Gastrocnemius medialis (tissue), 4 donors: ENCODE measurements at places on chromosomes 4 and X. TPM values are rescaled to one million over a fixed set of nuclear protein-coding genes. Genes with fewer than 3 reads are reported as not detected.

DNA sequence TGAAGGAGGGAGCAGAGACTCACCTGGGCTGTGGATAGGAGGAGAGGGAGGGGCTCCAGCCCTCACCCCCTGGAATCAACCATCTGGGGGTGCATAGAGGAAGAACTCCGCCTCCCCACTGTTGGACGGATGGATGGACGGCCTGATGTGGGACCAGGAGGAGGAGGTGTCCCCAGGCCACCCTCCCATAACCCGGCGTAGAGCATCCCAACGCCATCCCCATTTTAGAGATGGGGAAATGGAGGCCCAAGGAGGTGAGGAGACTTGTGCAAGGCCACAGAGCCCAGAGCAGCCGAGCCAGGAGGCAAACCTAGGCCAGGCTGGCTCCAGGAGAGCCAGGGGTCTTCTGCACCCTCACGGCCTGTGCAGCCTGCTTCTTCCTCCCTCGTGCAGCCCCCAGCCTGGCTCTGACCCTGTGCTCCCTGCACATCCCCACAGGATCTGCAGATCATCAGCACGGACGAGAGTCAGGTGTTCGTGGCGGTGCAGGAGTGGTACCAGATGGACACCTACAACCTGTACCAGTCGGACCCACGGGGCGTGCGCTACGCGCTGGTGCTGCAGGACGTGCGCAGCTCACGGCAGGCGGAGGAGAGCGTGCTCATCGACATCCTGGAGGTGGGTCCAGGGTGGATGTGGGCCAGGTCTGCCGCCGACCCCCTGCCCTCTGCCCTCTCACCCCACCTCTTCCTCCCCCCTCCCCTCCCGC, 241.0 kb upstream of the PSAPL1 start:
- no peak overlapping the region for H3K4me3 ChIP-seq
- H3K27me3 ChIP-seq, result no peaks in the 10 kb centered on the region
- H3K4me1 ChIP-seq, result no peaks in the 10 kb centered on the region
- no peaks in the 10 kb centered on the region for H3K36me3 ChIP-seq

GRCh38 chr4:17912011-17912410, 101.2 kb downstream of the NCAPG start:
- no peak for DNase-seq
- no peaks in the 10 kb centered on the region for H3K36me3 ChIP-seq
- H3K27me3 ChIP-seq, result no peaks in the 10 kb centered on the region
- H3K4me1 ChIP-seq, result no peaks in the 10 kb centered on the region

GRCh38 chr4:16505726-16506125, 279.5 kb upstream of the TAPT1 start:
- H3K4me1 ChIP-seq, result no peaks in the 10 kb centered on the region
- H3K36me3 ChIP-seq, result no peaks in the 10 kb centered on the region
- H3K27me3 ChIP-seq, result no peaks in the 10 kb centered on the region

DNA sequence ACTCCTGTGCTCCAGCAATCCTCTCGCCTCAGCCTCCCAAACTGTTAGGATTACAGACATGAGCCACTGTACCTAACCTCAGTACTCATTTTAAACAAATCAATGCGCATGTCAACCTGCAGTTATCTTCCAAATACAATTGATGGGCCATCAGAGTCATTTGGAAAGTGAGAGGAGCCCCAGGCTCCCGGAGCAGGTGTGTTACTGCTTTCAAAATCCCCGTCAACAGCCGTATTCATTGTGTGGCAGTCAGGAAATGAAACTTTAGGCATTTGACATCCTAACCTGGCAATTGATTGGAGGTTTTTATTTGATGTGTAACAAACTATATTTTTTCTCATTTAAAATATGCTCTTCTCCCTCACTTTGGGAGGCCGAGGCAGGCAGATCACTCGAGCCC, 623.6 kb upstream of the TENM3 start:
- no peaks in the 10 kb centered on the region for H3K4me1 ChIP-seq
- H3K27ac ChIP-seq, result no peak overlapping the region

DNA sequence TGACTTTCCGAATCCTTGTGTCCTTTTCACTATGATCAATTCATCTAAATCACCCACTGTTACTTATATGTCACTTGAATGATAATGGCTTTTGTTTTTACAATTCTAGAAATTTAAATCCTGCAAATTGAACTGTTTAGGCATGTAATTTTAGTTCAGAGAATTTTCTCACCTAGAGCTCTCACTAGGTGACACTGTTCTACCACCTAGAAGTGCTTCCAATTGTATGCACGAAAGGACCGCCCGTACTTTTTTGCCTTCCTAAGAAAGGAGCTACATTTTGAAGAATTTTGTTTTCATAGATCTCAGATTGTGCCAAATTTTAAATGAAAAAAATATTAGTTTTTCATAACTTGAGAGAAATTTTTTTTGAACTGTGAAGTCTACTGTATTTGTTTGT, 481.6 kb upstream of the FSTL5 start:
- no peak overlapping the region for H3K27ac ChIP-seq
- H3K27me3 ChIP-seq, result no peaks in the 10 kb centered on the region
- no peaks in the 10 kb centered on the region for H3K36me3 ChIP-seq
- DNase-seq, result no peak

- H3K27me3 ChIP-seq, result no peaks in the 10 kb centered on the region
- no peak overlapping the region for H3K27ac ChIP-seq
- H3K4me3 ChIP-seq, result no peak overlapping the region
- DNase-seq, result no peak
These were observed 27.4 kb upstream of the PJA1 start for GRCh38 chrX:69192603-69193002.

- no peak overlapping the region for H3K27ac ChIP-seq
- H3K36me3 ChIP-seq, result no peaks in the 10 kb centered on the region
- no peak for DNase-seq
- H3K4me3 ChIP-seq, result no peak overlapping the region
- H3K4me1 ChIP-seq, result no peaks in the 10 kb centered on the region
These were observed 53.8 kb downstream of the RAP1GDS1 start for GRCh38 chr4:98314791-98315565.

GRCh38 chr4:186204686-186205085, 13.3 kb downstream of the CYP4V2 start:
- no peak for DNase-seq
- H3K4me3 ChIP-seq, result peak overlapping the region; percentile 39
- H3K4me1 ChIP-seq, result no peaks in the 10 kb centered on the region
- H3K27ac ChIP-seq, result no peak overlapping the region

DNA sequence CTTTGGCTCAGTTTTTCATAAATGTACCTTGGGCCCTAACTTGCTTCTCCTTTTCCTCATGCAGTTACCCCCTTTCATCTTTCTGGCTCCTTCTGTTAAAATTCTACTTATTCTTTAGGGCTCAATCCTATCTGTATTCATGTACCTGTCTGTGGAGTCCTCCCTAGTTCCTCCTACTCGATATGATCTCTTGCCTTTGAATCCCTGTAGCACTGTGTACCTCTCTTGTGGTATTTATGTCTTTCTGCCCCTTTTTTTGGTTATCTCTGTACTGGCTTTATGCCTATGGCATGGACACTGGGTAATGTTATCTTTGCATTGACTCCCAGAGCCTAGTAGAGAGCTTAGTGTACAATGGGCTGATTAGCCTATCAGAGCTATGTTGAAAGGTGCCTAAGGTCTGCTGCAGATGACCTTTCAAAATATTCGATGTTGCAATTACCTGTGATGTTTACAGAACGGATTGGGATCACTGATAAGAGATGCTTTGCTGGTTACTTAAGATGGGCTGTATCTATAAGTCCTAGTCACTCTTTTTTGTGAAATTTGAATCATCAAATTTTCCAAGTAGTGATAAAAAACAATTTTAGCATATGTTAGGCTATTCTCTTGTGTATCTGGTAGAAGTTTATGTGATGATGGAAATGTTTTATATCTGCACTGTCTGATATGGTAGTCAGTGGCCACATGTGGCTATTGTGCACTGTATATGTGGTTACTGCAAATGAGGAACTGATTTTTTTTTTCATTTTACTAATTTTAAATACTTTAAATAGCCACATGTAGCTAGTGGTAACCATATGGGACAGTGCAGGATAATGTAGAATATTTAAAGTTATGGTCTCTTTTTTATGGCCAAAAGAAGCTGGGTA, 33.5 kb downstream of the TMEM164 start:
- no peak for DNase-seq
- no peaks in the 10 kb centered on the region for H3K36me3 ChIP-seq
- H3K4me1 ChIP-seq, result peaks cover 6% of the 10 kb centered on the region

DNA sequence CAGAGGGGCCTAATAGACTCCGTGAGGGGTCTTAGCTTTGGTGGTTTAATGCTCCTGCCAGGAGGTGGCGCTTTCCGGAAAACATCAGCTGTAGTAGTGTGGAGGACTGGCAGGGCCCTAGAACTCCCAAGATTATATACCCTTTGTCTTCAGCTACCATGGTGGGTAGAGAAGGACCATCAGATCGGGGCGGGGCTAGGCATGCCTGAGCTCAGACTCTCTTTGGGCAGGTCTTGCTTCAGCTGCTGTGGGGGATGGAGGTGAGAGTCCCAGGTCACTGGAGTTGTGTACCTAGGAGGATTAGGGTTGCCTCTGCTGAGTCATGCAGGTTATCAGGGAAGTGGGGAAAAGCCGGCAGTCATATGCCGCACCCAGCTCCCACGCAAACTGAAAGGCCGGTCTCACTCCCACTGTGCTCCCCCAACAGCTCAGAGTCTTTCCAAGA, 63.0 kb upstream of the AGA start:
- no peaks in the 10 kb centered on the region for H3K4me1 ChIP-seq
- no peak for DNase-seq
- H3K4me3 ChIP-seq, result no peak overlapping the region
- no peak overlapping the region for H3K27ac ChIP-seq
- no peaks in the 10 kb centered on the region for H3K27me3 ChIP-seq

DNA sequence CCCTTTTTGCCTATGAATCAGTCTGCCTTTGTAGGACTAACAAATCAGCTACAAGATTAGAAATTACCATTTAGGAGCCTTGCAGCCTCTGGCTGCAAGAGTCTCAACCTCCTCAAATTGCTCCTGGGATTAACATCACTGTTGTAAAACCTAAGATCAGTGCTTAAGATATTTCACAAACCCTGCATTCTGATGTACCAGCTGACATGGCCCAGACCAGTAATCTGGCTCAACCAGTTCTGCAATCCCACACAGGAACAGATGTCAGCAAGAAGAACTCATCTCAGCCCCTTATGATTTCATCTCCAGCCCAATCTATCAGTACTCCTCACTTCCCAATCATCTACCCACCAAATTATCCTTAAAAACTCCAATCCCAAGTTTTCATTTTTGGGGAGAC, 32.5 kb upstream of the AADAT start:
- no peak overlapping the region for H3K4me3 ChIP-seq
- H3K4me1 ChIP-seq, result no peaks in the 10 kb centered on the region
- no peaks in the 10 kb centered on the region for H3K27me3 ChIP-seq
- no peak overlapping the region for H3K27ac ChIP-seq
- H3K36me3 ChIP-seq, result no peaks in the 10 kb centered on the region

DNA sequence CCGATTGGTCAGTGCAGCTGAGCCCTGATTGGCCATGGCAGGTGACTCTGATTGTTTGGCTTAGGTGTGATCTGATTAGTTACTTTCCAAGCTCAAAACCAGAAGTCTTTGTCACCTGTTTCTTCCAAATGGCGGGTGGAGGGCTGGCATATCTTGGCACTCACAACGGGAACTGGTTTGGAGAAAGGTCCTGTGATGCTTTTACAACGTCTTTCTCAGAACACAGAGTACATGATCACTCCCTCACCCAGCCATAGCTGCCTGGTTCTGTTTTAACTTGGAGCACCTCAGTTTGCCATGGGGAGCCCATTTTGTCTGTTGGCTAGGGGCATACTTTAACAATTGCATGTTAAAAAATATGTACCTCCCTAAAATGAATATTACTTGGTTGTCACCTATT, 13.0 kb upstream of the XK start:
- no peaks in the 10 kb centered on the region for H3K36me3 ChIP-seq
- no peaks in the 10 kb centered on the region for H3K4me1 ChIP-seq
- no peak for DNase-seq
- no peaks in the 10 kb centered on the region for H3K27me3 ChIP-seq
- H3K27ac ChIP-seq, result no peak overlapping the region

GRCh38 chrX:87468941-87469340, 48.7 kb upstream of the KLHL4 start:
- no peaks in the 10 kb centered on the region for H3K4me1 ChIP-seq
- H3K27me3 ChIP-seq, result no peaks in the 10 kb centered on the region
- no peak for DNase-seq
- H3K36me3 ChIP-seq, result no peaks in the 10 kb centered on the region

DNA sequence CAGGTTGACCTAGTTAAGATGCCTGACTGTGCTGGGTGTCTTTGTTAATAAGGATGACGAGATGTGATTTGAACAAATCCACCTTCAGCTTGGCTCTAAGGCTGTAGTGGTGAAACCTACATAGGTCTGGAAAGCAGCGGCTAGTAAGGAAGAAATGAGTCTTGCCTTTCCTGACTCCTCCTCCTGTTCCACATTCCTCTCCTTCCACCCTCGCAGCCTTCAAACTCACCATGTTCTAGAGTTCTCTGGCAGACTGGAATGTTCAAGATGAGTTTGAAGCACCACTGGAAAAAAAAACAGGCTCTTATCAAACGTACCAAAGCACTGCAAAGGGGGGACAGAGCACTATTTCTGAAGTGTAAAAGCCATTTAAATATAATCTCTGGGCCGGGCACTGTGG, 395.4 kb downstream of the BMPR1B start:
- H3K36me3 ChIP-seq, result no peaks in the 10 kb centered on the region
- H3K4me1 ChIP-seq, result no peaks in the 10 kb centered on the region
- no peak overlapping the region for H3K4me3 ChIP-seq
- no peaks in the 10 kb centered on the region for H3K27me3 ChIP-seq

DNA sequence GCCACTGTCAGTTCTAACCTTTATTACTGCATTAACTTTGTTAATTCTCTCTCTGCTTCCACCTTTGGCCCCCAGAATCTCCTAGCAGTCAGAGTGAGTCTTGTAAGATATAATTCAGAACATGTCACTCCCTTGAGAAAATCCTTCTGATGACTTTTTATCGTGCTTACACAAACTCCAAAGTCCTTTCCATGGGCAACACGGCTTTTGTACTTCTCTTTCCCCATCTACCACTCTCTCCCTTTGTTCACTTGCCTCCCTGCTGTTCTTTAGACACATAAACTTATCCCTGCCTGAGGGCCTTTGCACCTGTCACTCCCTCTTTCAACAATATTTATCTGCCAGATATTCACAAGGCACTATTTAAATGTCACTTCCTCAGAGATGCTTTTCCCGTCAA, 64.8 kb downstream of the MAOB start:
- no peaks in the 10 kb centered on the region for H3K27me3 ChIP-seq
- H3K27ac ChIP-seq, result no peak overlapping the region
- peaks cover 12% of the 10 kb centered on the region for H3K4me1 ChIP-seq
- H3K36me3 ChIP-seq, result no peaks in the 10 kb centered on the region
- no peak overlapping the region for H3K4me3 ChIP-seq

The DSPP gene
- total RNA-seq, result not detected

The TMEM255A gene
- total RNA-seq, result 0.16 TPM

The GAB3 gene
- 1.1 TPM for total RNA-seq

The POLA1 gene
- 5.2 TPM for total RNA-seq

The PITX2 gene
- total RNA-seq, result 58.9 TPM

The PAGE4 gene
- not detected for total RNA-seq

The RLIM gene
- 20.0 TPM for total RNA-seq

The S100G gene
- total RNA-seq, result not detected

The TXK gene
- total RNA-seq, result 0.81 TPM
